GF-D8 (cell line): ENCODE measurements at places on chromosomes 7 and 10.

DNA sequence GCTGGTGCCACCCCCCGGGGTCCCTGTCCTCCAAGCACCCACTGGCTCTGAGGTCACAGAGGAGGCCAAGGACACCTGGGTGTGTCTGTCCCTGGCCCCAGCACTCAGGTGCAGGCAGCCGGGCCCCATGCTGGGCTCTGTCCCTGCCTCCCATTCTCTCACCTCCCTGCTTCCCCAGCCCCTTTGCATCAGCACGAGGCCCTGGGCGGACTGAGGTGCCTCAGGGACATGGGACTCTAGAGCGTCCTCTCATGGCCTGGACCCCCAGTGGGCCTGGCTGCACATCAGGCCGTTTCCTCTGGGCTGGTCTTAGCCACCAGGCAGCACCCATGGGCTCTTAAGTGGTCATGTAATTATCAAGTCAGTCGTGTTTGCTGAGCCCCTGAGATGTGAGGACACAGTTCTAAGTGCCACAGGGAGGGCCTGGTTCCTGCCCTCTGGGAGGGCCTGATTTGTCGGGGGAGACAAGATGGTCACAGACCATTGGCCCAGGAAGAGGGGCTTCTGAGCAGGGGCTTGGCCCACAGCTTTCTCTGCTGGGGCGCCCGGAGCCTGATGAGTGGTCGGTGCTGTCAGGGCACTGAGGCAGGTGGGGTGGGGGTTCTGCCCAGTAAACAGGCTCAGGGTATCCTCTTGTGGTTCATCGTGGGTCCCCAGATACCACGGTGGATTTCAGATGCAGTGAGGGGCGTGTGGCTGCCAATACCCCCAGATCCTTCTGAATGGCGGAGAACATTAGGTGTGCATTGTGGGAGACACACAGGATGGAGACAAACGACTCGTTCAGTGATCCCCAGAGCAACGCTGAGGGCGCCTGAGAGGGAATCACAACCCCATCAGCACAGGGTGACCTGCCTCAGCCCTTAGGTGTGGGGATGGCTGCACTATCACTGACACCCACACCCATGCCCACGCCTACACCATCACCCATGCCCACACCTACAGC, 152.5 kb downstream of the WDR37 start:
- no peak for DNase-seq

DNA sequence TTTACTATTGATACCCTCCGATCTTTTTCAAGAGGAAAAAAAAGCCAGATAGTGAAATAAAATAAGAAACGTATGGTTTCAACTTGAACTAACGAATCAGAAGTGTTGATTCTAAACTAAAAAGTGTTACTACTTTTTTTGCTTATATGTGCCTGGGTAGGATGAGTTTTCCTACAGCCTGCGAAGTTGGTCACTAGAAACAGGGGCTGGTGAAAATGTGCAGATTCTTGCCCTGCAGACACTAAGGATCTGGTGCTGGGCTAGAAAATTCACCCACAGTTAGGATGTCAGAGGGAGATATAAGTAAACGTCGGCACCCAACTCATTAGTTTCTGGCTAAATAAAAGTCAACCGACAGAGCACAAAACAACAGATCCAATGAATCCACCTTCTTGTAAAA, 298.7 kb upstream of the NFE2L3 start:
- no peak for DNase-seq

DNA sequence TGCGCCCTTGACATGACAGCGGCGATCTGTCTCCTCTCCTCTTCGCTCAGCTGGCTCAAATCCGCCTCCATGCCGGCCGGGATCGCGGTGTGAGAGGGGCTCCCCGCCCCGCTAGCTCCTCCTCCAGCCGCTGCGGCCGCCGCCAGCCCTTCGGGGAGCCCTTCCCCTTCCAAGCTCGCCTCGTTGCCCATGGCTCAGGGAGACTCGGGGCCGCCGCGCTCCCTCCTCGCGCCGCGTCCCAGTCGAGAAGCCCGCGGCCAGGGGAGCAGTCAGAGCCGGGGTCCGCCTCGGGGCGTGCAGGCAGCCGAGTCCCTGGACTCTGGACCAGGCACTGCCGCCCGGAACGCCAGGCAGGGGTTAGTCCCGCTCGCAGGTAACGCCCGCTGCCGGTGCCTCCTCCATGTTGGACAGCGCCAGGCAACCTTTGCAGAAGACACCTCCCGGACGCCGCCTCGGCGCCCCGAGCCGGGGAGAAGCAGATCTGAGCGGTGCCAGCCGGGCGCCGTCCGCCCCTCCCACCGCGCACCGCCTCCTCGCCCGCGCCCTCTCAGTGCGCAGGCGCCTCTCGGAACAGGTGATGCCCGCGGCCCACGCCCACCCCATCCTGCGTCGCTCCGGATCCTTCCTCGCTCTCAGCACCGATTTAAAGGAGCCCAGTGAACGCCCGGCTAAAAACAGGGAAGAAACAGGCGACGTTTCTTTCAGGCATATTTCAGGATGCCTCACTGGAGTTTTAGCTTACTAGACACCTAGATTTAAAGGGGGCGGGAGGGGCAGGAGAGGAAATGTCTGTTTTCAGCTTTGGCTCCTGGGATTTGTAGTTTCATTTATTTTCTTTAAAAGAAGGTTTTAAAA, at the start of gene PCLO:
Gene PCLO, minus strand, starts transcription at position 483 of the 855 bp plus-strand sequence. Its CDS starts 292 bp downstream, at position 191.
- no peak for DNase-seq

- no peak for DNase-seq
Observed at GRCh38 chr7:70774950-70775527, 356.9 kb upstream of the GALNT17 start.

DNA sequence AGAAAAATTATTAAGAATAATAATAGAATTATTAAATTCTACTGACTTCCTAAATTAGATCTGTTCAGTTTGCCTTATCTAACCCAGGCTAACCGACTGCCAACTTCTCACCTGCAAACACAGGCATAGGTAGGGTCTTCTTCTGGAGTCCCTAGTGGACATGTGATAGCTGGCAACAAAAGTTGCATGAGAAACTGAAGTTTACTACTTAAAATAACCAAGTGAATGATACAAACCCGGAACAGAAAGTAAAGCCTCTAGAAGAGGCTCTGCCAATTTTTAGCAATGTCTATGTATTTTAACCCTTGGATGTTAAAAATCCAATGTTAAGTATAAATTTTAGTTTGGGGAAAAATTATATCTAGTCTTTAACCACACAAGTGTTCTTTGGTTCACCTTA, 37.6 kb downstream of the NDUFB2 start:
- DNase-seq, result no peak

- no peak for DNase-seq
Observed at GRCh38 chr7:99102809-99103690, 40.9 kb downstream of the SMURF1 start.

- DNase-seq, result no peak
Observed at GRCh38 chr7:127151379-127151778, 101.4 kb downstream of the GRM8 start.

GRCh38 chr7:132154248-132154647, 422.0 kb downstream of the PLXNA4 start:
- DNase-seq, result no peak

- DNase-seq, result no peak
Observed at GRCh38 chr7:74231232-74231590, 21.4 kb downstream of the LAT2 start.

DNA sequence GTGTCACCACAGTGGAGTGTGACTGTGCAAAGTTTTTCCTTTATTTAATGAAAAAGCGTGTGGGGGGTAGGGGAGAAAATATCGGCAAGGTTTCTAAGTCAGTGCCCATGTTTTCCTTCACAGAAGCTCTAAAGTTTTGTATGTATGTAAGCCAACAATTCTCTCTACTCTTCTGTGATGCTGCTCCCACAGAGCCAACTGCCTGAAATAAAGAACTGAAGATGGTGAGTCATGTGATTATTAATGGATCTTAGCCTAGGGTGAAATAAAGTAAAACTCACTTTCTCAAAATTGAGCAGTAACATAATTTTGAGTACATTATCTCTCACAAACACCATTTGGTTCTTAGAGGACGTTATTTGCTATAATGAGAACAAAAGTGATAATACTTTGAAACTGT, 143.7 kb downstream of the ELMO1 start:
- DNase-seq, result no peak
